ENCODE measurements at places on chromosomes 11 and 22.

- DNase-seq: no peak
Observed at GRCh38 chr22:23149743-23150238, 4.5 kb downstream of the RAB36 start.

- DNase-seq: no peak
Observed at GRCh38 chr22:49512487-49513165, 315.0 kb downstream of the BRD1 start.

DNA sequence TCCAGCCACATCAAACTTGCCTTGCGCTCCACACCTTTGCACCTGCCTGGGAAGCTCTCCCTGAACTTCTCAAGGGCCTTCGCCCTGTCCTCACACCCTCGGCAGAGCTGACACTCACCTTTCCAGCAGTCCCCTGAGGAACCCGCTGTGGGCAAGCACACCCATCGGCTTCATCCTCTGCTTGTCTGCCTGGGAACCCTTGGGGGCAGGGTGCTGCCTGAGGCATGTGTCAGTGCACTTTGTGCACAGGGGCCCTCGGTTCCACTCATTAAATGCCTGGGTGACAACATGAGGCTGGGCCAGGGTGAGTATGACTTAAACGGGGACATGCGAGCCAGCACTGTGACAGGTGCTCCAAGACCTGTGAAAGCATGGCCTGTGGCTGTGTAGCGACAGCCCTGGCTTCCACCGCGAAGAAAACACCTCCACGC is 2.6 kb upstream of the LRFN4 start:
- no peak for DNase-seq

DNA sequence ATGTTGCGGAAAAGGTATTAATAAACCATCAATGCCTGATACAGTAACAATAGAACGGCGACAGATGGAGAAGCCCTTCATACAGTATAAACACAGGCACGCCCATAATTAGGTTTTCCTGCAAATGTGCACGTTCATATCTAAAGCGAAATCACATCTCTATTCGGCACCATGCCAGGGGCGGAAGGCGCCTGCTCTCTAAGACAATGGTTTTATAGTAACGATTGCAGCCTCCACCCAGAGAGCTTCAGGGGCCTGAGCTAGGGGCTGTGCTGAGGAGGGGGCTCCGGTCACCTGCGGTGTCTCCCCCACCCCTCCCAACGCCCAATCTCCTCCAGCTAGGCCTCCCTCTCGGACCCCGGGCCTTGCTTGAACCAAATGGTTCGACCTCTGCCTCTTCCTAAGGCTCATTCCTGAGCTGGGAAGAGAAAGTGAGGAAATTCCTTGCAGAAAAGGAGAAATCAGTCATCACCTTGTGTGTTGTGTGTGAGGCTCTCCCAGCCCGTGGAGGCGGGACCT is 9.6 kb downstream of the KRTAP5-5 start:
- DNase-seq: no peak

DNA sequence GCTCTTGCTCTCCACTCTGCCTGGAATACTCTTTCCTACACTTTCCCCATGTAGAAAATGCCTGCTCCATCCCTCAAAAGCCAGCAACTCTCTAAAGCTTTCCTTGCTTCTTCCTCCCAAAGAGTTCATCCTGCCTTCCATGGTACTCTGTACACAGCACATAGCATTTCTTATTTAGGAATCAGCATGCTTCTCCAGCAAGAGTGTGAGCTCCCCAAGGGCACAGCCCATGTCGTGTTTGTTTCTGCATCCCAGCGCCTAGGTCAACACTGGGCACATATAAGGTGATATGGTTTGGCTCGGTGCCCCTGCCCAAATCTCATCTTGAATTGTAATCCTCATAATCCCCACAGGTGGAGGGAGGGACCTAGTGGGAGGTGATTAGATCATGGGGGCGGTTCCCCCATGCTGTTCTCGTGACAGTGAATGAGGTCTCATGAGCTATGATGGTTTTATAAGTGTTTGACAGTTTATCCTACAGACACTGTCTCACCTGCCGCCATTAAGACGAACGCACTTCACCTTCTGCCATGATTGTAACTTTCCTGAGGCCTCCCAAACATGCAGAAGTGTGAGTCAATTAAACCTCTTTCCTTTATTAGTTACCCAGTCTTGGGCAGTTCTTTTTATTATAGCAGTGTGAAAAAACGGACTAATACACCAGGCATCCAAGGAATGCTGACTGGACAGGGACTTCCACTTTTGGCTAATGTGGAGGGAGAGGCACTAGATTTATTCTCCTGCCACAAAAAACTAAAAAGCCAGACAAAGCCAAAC is 8.2 kb downstream of the VPS37C start:
- DNase-seq: peak; percentile 85

DNA sequence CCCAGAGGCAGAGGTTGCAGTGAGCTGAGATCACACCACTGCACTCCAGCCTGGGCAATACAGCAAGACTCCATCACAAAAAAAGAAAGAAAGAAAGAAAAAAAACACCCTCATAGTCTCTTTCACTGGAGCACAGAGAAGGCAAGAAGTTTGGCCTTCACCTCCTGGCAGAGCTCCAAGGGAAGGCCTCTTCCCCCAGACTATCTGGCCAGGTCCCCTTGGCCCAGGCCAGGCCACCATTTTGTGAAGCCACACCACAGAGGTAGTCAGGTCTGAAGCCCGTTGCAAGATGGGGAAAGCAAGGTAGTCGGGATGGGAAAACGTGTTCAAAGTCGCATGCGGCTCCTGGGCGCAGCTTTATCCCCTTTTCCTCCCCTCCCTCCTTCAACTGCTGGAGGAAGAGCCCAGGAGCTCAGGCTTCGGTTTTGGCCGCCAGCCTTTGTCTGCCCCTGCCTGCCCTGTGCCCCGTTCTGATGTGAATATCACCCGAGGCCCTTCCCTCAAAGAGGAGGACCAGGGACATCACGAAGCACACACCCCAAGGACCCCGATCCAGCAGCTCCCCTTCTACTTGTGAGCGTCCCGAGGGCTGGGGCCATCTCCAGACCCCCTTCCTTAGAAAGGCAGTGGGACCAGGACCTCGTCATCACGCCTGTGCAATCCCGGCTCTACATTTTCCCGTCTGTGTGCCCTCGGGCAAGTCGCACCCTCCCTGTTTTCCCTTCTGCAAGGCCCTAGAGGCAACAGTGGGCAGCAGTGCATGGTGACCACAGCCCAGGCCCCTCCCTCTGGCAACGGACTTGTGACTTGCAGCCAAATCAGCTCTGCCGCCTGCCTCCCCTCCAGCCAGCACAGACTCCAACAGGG is 17.7 kb downstream of the CABP7 start:
- DNase-seq: no peak

- DNase-seq: no peak
Observed at GRCh38 chr11:6608011-6608410, 4.0 kb downstream of the TAF10 start.

DNA sequence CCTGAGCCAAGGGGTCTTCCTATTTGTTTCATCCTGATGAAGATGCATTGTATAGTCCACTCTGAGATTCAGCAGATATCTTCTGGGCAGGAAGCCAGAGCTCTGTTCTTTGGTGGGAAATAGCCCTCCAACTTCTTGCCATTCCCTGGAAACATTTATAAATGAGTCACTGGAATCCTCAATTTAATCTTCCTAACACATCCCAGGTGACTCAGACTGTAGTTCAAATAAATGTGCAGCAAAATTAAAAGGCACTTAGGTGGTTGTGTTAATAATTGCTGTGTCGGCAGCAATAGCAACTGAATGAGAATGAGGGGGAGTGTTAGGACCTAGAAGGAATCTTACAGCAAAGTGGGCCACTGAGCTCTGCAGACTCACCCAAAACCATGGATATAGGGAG is 108.6 kb downstream of the INSC start:
- no peak for DNase-seq

- no peak for DNase-seq
Observed at GRCh38 chr22:43262990-43263644, 76.2 kb upstream of the TTLL12 start.

GRCh38 chr22:32396255-32396654 is 15.8 kb downstream of the RTCB start:
- no peak for DNase-seq

- DNase-seq: no peak
Observed at GRCh38 chr22:46502440-46503175, 34.8 kb downstream of the CELSR1 start.

- DNase-seq: peak; percentile 83
Observed at GRCh38 chr11:125874556-125875124, 12.8 kb upstream of the HYLS1 start.

- peak; percentile 46 for DNase-seq
Observed at GRCh38 chr11:4039011-4039410, 55.6 kb upstream of the RRM1 start.

- DNase-seq: peak; percentile 32
Observed at GRCh38 chr11:12089473-12089872, 20.9 kb upstream of the MICAL2 start.

DNA sequence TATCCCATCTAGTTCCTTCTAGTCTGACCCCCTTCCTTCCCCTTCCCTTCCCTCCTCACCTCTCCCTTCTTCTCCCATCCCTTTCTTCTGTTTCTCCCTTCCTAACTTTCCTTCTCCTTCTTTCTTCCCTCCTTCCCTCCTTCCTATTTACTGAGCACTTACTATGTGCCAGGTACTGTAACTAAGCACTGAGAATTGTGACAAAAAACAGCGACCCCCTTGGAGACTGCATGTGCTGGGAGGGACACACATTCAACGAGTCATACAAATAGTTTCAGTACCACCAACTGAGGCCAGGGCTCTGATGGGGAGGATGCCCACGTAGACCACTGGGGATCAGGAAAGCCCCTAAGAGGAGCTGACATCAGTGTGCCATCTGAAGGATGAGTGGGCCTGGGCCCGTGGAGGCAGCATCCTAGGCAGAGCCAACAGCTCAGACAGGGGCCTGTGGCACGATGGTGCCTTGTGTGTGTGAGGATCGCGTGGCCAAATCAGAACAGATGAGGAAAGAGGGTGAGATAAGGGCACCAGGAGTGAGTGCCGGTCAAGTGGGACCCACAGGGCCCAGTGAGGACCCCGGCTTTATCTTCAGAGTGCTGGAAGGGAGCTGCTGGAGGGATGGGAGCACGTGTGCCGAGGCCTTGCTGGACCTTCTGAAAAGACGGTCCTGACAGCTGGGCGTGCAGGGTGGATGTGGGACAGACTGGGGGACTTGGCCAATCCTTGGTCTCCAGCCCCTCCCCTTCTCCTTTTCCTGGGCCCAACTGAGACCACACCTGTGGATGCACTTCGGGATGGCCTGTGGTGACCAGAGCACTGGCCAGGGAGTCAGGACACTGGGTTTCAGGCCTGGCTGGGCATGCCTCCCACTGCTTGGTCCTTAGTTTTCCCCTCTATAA is 38.4 kb upstream of the CRYBB3 start:
- no peak for DNase-seq

- no peak for DNase-seq
Observed at GRCh38 chr11:123437236-123437979, 7.3 kb downstream of the GRAMD1B start.

DNA sequence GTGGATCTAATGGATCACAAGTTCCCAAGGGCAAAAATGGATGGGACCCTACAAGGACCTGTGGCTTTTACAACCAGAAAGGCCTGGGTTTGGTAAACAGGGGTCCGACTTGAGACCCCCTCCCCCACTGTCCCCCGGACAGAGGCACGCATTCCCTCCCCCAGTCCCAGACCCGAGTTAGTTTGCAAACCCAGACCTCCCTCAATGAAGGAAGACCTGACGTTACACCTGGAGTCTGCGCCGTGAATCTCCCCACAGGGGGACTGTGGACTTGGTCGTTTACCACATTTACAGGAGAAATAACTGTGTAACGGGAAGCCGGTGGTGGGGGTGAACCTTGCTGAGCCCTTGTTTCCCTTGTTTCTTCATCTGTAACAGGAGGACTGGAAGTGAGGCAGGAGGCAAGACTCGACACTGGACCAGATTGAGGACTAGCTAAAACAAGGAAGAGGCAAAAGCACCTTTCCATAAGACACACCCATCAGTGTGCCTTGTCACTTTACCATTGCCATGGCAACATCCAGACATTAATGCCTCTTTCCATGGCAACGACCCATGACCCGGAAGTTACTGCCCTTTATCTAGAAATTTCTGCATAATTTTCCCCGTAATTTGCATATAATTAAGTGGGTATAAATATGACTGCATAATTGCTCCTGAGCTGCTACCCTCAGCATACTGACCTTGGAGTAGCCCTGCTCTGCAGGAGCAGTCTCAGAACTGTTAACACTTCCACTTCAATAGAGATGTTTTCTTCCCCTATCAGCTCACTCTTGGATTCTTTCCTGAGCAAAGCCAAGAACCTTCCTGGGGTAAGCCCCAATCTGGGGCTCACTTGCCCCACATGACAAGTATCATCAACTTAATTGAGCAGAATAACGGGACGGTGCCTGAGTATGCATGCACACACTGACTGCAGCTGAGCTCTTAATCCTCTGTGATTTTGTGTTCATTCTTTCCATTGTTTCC is 25.4 kb downstream of the PDGFB start:
- no peak for DNase-seq

DNA sequence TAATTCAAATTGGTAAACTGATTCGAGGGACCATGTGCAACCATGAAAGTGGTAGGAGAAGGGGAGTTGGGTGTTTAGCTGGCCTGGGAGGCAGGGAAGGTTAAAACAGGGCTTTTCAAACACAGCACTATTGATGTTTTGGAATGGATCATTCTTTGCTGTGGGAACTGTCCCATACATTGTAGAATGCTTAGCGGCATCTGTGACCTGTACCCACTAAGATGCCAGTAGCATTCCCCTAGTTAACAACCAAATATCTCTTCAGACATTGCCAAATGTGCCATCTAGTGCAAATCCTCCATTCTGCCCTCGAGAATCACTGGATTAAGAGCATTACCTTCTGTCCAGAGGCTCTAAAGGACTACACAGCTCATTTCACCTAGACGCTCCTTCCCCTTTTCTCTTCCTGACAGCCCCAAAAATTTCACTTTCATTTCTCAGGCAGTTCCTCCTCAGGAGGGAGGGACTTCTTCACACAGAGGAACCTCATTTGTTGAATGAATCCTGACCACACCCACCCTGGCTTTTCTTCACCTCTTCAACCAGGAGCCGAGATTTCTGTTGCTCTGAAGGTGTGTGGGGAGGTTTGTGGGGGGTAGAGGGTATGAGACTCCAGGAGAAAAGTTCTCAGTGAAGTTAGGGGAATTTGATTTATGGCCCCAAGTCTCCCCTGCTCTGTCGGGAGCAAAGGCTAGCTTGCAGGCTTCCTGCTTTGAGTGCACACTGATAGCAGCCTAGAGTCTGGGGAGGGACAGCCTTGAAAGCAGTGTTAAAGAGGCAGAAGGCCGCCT is at the start of gene TRIM34:
Gene TRIM34 (plus strand): TSS at position 513 of the 791 bp plus-strand sequence. CDS start 7,331 bp downstream, outside the sequence.
- peak; percentile 59 for DNase-seq

DNA sequence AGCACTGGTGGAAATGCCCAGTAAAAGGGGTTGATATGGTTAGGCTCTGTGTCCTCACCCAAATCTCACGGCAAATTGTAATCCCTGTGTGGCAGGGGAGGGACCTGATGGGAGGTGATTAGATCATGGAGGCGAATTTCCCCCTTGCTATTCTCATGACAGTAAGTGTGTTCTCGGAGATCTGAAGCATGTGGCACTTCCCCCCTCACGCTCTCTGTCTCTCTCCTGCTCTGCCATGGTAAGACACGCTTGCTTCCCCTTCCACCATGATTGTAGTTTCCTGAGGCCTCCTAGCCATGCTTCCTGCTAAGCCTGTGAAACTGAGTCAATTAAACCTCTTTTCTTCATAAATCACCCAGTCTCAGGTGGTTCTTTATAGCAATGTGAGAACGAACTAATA is 37.4 kb downstream of the PACSIN2 start:
- no peak for DNase-seq

- DNase-seq: no peak
Observed at GRCh38 chr11:114027391-114027790, 32.1 kb upstream of the ZBTB16 start.

GRCh38 chr22:49017482-49018329 is 810.0 kb downstream of the BRD1 start:
- no peak for DNase-seq

- DNase-seq: no peak
Observed at GRCh38 chr22:26800858-26801257, 143.5 kb downstream of the MIAT start.

GRCh38 chr11:101127197-101127698 is 2.4 kb downstream of the PGR start:
- no peak for DNase-seq

All from myocyte (in vitro differentiated cells).